ENCODE measurements at places on chromosomes 5 and 9.

GRCh38 chr9:88233091-88233490 lies 94.8 kb upstream of the SPATA31C2 start:
- no peak for DNase-seq

- DNase-seq: no peak
These were observed 790 bp downstream of the PTAR1 start for GRCh38 chr9:69759021-69759420.

DNA sequence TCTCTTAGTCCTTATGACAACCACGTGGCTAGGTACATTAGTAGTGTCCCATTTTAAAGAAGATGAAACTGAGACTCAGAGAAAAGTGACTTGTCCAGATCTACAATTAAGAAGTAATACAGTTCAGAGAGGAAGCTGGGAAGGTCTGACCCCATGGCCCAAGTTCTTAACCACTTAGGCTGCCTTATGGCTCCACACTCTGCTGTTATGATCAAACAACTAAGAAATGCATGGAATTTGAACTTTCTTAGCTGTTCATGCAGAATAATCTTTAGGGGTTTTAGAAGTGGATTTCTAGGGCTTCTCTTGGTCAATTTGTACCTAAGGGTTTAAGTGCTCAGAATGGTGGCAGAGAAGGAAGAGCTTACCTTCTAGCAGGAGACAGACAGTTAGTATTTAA lies 128.0 kb upstream of the MSX2 start:
- DNase-seq: no peak

GRCh38 chr5:126506079-126506478 lies 82.9 kb downstream of the GRAMD2B start:
- DNase-seq: no peak

DNA sequence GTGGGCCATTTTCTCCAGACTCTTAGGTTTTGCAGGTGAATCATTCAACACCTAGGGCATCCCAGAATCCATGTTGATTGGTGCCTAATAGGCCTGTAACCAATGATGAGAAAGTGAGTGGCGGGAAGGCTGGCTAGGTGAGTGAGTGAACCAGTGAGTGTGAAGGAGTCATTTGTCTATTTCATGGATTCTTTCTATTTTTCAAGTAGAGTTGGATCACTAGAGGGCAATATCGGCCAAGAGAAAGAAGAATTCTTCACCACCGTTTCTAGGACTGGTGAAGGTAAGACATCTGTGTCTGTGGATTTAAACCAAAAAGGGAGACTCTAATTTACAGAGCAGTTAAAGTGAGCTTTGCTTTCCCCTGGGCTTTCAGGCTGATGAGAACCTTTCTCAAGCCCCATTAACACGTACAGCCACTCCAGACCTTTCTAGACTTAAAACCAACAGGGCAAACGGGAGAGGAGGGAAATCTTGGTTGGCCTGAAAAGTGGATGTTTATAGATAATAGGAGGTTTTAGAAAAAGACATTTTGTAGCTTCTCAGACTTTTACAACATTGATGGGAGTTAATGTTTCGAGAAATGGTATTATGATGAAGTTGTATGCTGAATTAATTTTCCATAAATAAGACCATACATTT lies 114.3 kb upstream of the IL12B start:
- no peak for DNase-seq
